Muscle of leg (tissue), 16 donors: ENCODE measurements at places on chromosomes 11 and 22. TPM values are rescaled to one million over a fixed set of nuclear protein-coding genes. Genes with fewer than 3 reads are reported as not detected.

DNA sequence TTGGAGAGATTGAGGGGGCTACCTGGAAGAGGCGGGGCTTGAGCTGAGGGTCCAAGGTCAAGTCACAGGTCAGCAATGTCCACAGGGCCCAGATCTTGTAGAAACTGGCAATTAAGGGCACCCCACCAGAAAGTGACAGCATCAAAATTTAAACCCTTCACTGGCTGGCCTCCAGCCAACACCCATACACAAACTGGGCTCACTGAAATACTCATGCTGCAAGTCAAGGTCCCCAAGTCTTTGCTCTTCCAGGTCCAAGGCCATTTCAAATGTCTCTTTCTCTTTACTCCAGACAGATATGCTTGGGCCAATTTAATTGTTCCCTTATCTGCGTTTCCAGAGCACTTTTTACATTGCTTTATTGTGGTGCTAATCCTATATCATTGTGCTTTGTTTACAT lies 36.4 kb downstream of the LMO2 start:
- no peak for DNase-seq
- H3K4me3 ChIP-seq, result no peak overlapping the region
- H3K27ac ChIP-seq, result no peak overlapping the region

GRCh38 chr22:46508491-46508999 lies 28.9 kb downstream of the CELSR1 start:
- H3K27ac ChIP-seq, result no peak overlapping the region
- peak; percentile 25 for DNase-seq
- no peaks in the 10 kb centered on the region for H3K36me3 ChIP-seq
- H3K4me3 ChIP-seq, result no peak overlapping the region

GRCh38 chr11:125950178-125950490 lies 4.3 kb downstream of the VSIG10L2 start:
- DNase-seq, result no peak
- no peak overlapping the region for H3K4me3 ChIP-seq
- H3K27me3 ChIP-seq, result peaks cover 6% of the 10 kb centered on the region
- H3K4me1 ChIP-seq, result peaks cover 25% of the 10 kb centered on the region
- no peak overlapping the region for H3K27ac ChIP-seq

DNA sequence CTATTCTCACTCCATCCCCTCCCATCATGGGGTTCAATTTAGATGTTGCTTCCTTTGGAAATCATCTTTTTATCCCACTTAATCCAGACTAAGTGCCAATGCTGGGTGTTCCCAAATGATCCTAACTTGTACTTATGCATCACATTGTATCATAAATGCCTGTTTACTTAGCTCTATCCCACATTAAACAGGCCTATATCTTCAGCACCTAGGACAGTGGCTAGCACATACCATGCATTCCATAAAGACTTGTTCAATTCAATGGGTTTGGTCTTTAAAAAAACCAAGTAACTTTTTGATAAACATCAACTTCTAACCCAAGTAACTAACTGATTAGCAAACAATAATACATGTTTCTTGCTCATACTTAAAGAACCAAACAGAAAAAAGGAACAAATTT lies 40.6 kb downstream of the RSF1 start:
- no peaks in the 10 kb centered on the region for H3K27me3 ChIP-seq
- no peaks in the 10 kb centered on the region for H3K36me3 ChIP-seq
- H3K4me1 ChIP-seq, result no peaks in the 10 kb centered on the region

GRCh38 chr11:9662273-9662672 lies 1.6 kb upstream of the SWAP70 start:
- H3K4me3 ChIP-seq, result no peak overlapping the region
- peaks cover 2% of the 10 kb centered on the region for H3K27me3 ChIP-seq
- H3K36me3 ChIP-seq, result no peaks in the 10 kb centered on the region

CCDC116 gene
- total RNA-seq, result 0.27 TPM

DNA sequence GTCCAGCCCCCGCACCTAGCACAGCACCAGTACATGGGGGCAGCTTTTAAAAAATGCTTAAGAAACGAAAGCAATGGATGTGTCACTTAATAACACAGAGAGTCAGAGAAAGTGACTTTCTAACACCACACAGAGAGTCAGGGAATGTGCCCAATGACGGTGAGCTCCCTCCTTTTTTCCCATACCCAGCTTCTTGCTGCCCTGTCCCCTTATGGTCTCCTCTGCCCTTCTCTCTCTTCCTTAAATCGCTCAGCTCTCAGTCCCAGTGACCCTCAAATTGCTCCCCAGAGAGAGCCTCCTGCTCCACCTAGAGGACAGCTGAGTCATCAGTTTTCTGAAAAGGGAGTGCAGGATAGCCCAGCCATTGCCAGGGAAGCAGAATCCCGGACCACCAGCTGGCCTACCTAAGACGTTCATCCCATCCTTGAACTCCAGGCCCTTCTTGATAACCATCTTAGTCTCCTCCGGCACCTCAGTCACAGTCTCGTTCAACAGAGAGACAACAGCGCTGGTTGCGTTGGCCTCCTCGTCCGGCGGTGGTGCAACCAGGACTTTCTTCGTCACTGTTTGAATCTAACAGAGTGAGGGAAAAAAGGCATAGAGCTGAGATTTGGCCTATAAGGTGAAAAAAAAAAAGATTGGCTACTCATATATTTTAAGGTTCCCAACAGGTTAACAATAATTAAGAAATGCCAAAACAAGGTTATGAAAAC lies 113.5 kb downstream of the SLC1A2 start:
- no peak overlapping the region for H3K4me3 ChIP-seq
- no peak for DNase-seq
- no peaks in the 10 kb centered on the region for H3K36me3 ChIP-seq
- H3K27ac ChIP-seq, result no peak overlapping the region
- H3K4me1 ChIP-seq, result peaks cover 11% of the 10 kb centered on the region
- H3K27me3 ChIP-seq, result no peaks in the 10 kb centered on the region

- H3K27ac ChIP-seq, result no peak overlapping the region
- no peaks in the 10 kb centered on the region for H3K36me3 ChIP-seq
- H3K27me3 ChIP-seq, result peaks cover 14% of the 10 kb centered on the region
- no peak for DNase-seq
Observed at GRCh38 chr11:19772480-19772879, 59.8 kb downstream of the NAV2 start.

DNA sequence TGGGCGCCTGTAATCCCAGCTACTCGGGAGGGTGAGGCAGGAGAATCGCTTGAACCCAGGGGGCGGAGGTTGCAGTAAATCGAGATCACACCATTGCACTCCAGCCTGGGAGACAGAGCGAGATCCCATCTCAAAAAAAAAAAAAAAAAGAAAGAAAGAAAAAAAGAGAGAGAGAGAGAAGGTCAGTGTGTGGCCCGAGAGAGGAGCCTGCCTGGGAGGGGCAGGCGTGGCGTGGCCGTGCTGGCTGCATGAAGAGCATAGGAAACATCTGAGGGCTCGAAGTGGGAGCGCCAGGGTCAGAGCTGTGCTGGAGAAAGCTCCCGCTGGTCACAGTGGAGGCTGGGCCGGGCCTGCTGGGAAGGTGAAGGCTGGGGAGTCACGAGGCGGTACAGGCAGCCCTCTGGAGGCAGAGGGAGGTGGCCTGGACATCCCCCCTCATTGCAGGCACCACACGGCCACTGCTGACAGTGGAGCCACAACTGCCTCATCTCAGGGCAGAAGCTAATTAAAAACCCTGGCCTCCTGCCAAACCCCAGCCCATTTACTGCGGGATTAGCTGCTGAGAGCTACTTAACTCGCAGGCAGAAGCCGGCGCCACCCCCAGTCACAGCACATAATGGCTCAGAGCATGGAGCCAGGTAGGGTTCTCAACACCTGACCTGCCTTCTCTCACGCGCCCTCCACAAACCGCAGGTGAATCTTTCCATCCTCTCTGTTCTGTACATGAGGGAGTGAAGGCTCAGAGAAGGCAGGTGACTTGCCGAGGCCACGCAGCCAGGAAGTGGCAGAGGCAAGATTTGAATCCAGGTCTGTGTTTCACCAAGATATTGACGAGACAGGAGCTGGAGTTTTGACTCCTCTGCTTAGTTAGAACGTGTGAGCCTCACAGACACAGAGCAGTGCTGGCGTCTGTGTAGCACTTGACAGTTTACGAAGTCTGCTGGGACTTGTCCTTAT lies 32.6 kb downstream of the NFAM1 start:
- H3K27ac ChIP-seq, result no peak overlapping the region
- H3K36me3 ChIP-seq, result no peaks in the 10 kb centered on the region
- peaks cover 28% of the 10 kb centered on the region for H3K27me3 ChIP-seq
- no peaks in the 10 kb centered on the region for H3K4me1 ChIP-seq

- H3K4me3 ChIP-seq, result no peak overlapping the region
- no peaks in the 10 kb centered on the region for H3K27me3 ChIP-seq
- peaks cover 62% of the 10 kb centered on the region for H3K4me1 ChIP-seq
- no peak for DNase-seq
Observed at GRCh38 chr11:119676461-119677020, 52.5 kb downstream of the NECTIN1 start.

- H3K27ac ChIP-seq, result no peak overlapping the region
- peaks cover 31% of the 10 kb centered on the region for H3K4me1 ChIP-seq
- no peaks in the 10 kb centered on the region for H3K27me3 ChIP-seq
- no peak overlapping the region for H3K4me3 ChIP-seq
Observed at GRCh38 chr11:117836077-117836960, 11.8 kb upstream of the FXYD2 start.

KIF18A gene
- total RNA-seq, result 5.3 TPM

- peaks cover 8% of the 10 kb centered on the region for H3K4me1 ChIP-seq
- H3K4me3 ChIP-seq, result no peak overlapping the region
- DNase-seq, result no peak
- H3K27me3 ChIP-seq, result no peaks in the 10 kb centered on the region
Observed at GRCh38 chr11:108927791-108928545, 263.1 kb downstream of the DDX10 start.

DNA sequence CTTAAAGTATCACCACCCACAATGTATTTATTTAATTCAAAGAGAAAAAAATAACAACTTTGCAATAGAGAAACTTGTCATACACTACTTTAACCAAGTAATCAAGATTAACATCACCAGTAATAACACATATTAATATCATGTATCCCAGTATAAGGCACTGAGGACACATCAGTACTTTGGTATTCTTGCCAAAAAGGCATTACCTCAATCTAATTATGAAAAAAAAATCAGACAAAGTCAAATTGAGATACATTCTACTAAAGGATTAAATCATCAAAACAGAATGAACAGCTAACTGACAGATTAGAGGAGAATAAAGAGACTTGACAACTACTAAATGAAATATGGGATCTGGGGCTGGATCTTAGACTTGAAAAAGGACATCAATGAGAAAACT lies 35.8 kb upstream of the SLC17A6 start:
- DNase-seq, result no peak
- H3K4me1 ChIP-seq, result no peaks in the 10 kb centered on the region
- H3K27ac ChIP-seq, result no peak overlapping the region

GRCh38 chr22:35611200-35611890 lies 5.8 kb downstream of the MB start:
- H3K4me3 ChIP-seq, result no peak overlapping the region
- no peak overlapping the region for H3K27ac ChIP-seq
- peaks cover 3% of the 10 kb centered on the region for H3K36me3 ChIP-seq
- no peaks in the 10 kb centered on the region for H3K27me3 ChIP-seq

C22orf31 gene
- total RNA-seq, result 2.1 TPM

GRCh38 chr22:24578355-24579257 lies 14.3 kb downstream of the LRRC75B start:
- H3K36me3 ChIP-seq, result peaks cover 22% of the 10 kb centered on the region
- no peak overlapping the region for H3K4me3 ChIP-seq
- peaks cover 7% of the 10 kb centered on the region for H3K4me1 ChIP-seq
- H3K27ac ChIP-seq, result no peak overlapping the region
- H3K27me3 ChIP-seq, result no peaks in the 10 kb centered on the region

DNA sequence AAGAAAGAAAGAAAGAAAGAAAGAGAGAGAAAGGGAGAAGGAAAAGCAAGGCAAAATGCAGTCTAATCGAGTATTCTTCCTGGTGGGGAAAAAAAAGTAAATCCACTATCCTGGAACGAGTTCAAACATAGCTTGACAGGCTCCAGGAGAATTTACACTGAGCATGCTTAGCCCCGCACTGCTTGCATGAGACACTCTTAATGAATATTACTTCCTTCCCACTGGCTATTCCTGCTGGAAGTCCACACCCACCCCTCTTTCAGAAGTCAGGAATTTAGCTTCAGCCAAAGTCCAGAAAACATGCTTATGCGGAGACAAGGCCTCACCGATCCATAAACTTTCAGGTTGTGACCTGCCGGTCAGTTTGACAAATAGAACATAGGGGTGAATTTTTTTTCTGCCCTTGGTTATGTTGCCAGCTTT lies 251.8 kb upstream of the BLID start:
- H3K27ac ChIP-seq, result peak overlapping the region; percentile 65
- no peak overlapping the region for H3K4me3 ChIP-seq
- H3K4me1 ChIP-seq, result peaks cover 10% of the 10 kb centered on the region

OVOL1 gene
- total RNA-seq, result not detected

PLEKHB1 gene
- total RNA-seq, result 1.0 TPM

DNA sequence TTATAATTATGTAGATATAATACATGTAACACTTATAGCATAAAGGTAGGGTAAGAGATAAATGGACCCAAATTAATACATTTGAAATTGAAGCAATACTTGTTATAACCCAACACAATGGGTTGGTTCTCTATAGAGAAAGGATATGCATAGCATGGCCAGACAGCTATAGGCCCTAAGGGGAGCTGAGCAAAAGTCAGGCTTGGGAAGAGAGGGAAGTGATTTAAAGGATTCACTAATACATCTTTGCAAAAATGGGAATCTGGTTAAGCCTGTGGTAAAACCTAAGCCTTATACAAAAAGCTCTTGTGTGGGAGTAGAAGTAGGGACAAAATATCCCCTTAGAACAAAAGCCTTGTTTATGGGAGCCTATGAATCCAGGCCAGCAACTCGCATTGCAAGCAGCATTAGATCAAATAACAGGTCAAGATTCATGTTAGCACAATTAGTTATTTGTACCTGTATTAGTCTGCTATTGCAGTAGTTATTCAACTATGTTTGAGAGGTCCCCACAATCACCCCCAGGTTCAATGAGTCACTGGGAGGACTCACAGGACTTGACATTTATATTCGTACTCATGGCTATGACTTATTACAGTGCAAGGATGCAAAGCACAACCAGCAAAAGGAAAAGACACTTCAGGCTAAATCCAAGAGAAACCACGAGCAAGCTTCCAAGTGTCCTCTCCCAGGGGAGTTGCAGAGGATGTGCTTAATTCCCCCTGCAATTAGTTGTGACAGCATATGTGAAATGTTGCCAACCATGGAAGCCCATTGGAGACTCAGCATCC lies 144.7 kb upstream of the LMO1 start:
- no peaks in the 10 kb centered on the region for H3K4me1 ChIP-seq
- DNase-seq, result no peak
- no peak overlapping the region for H3K27ac ChIP-seq
- no peak overlapping the region for H3K4me3 ChIP-seq
- H3K36me3 ChIP-seq, result no peaks in the 10 kb centered on the region
- H3K27me3 ChIP-seq, result no peaks in the 10 kb centered on the region

- H3K36me3 ChIP-seq, result no peaks in the 10 kb centered on the region
- H3K27ac ChIP-seq, result no peak overlapping the region
- DNase-seq, result no peak
Observed at GRCh38 chr11:6943131-6943530, 16.9 kb downstream of the ZNF215 start.
